ENCODE measurements at places on chromosomes 1 and 21.

- no peak for DNase-seq
These were observed 170.1 kb downstream of the TRIM33 start for GRCh38 chr1:114340892-114341291.

- peak; percentile 79 for DNase-seq
These were observed 623 bp downstream of the CAPN2 start for GRCh38 chr1:223712850-223713474.

DNA sequence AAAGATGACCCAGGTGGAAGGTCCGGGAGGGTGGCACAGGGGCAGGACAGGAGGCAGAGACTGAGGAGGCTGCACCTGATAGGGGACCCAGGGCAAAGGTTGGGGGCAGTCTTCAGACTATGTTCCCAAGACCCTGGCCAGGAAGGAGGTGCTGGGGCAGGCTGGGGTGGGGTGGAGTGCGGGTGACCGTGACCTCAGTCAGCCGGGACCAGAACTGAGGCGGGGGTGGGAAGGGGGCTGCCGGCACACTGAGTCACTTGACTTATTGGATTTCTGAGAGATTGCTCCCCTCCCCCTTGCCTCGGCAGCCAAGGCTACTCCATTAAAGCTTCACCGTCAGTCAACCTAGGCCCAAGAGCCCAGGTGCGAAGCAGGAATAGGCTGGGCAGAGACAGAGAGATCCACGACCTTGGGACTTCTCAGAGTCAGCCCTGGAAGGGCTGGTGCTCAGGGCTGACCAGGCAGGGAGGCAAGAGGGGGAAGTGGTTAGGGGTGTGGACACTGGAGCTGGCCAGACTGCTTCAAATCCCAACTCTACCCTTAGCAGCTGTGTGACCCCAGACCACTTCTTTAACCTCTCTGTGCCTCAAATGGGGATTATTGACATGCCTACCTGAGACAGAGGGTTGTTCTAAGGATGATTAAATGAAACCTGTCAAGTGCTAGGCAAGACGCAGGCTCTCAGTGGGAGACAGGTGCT is 47.9 kb upstream of the LAPTM5 start:
- no peak for DNase-seq

DNA sequence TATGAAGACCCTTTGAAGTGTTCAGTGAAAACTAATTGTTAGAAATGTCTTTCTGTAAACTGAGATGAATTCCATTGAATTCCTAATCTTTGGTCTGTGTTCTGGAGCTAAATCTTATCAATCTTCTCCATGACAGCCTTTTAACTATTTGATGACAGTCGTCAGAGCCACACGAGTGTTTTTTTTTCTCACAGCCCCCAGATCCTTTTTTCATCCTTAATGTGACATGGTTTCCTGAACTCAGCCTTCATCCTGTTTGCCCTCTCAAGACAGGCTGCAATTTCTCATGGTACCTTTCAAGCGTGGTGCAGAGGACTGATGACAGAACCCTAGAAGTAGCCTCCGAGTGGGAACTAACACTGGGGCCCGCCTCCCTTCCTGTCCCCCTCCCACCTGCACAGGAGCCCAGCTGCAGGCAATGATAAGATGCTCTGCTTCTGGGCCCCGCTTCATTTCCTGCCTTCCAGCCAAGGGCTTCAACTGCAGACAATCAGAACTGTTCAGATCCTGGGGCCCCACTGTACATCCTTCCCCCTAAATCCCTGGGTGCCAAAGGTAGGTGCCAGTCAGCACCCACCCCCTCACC is 114.6 kb upstream of the VAV3 start:
- no peak for DNase-seq

DNA sequence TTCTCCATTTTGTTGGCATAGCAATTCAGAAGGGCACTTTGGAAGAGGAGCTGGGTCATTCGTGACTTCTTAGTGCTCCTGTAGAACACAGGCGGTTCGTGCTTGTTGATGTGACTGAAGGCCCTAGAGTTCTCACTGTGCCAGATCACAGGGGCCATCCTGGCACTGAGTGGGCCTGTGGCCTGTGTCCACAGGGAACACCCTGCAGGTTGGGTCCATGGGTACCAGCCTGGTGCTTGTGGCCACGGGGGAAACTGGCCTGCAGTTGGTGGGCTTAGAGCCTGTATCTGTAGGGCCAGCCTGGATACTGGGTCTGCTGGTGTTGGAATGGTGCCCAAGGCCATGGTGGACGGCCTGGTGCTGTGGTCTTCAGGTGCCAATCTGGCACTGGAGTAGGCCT is 9.2 kb downstream of the OR2G3 start:
- DNase-seq: no peak

DNA sequence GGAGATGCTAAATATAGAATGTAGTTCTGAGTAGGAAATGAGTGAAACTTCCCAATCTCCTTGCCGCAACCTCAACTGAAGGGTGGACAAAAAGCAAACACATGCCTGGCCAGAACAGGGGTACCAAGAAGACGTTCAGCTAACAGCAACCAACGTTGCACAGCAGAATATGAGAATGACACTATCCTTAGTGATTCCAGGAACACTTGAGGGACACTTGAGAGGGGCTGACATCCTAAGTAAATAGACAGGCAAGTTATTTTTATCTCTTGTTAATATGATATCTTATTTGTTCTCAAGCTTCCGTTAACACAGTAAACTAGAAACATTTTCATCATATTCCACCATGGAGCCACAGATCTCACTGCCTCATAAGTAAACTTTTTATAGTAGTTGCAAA is 908 bp downstream of the KRTAP19-1 start:
- DNase-seq: no peak

GRCh38 chr1:186465946-186466345 is 5.0 kb upstream of the PDC start:
- no peak for DNase-seq

GRCh38 chr1:5970610-5971273 is 21.5 kb downstream of the NPHP4 start:
- no peak for DNase-seq

GRCh38 chr1:162573136-162573535 is 11.6 kb downstream of the UAP1 start:
- DNase-seq: no peak

DNA sequence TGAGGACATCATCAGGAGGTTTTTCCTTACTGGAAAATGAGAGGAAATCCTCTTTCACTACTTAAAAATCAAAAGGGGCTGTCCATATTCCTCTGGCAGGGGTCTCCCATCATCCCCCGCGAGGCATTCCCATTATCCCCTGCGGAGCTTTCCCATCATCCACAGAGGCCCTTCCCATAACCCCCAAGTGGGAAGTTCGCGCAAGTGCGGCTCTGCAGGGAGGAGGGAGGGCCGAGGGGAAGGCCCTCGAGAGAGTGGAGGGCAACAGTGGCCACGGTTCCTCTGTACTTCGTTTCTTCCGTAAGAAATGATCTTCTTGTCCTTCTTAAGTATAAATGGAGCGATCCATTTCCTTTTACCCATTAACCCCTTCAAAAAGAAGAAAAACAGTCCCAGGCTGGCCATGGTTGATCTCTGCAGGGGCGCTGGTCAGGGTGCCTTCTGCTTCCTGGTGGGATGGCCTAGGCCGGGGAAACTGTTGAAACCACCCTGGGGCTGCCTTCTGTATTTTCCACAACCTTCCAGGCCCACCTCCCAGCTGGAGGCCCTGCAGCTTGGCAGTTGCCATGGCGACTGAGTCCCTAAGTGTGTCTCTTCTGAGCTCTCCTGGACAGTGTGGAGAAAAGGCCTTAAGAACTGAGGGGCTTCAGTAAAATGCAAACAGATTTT is 3.6 kb upstream of the RSPH1 start:
- DNase-seq: peak; percentile 80

DNA sequence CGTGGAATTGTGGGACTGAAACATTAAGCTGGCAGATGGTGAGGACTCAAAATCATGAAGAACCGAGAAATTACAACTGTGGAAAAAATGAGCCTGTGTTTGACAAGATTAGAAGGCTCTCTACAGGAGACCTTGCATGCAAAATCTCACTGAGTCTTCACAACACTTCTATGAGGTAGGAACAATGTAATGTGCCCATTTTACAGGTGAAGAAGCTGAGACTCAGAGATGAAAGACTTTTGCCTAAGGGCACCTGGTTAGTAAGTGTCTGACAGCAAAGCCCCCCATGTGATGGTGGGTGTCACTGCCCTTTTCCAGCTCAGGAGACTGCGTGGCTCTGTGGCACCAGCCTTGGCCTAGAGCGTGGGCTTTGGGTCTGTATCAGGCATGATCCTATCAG is 21.0 kb downstream of the OPRD1 start:
- DNase-seq: no peak

DNA sequence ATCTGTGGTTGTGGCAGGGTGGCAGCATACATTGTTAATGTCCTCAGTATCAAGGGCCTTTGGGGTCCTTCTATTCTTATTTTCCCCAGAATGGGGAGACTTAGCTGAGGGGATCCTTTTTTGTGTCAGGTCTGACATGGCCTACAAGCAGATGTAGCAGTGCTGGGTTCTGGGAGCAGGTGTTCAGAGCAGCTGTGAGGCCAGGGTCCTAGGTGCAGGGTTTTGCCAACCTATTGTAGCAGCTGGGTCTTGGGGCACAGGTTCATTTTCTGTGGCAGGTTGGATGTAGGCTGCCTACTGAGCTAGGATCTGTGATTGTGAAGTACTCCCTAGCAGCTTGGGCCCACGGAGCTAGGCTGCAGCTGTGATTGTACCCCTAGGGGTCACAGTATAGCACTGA is 60.1 kb downstream of the DIPK1A start:
- DNase-seq: no peak

DNA sequence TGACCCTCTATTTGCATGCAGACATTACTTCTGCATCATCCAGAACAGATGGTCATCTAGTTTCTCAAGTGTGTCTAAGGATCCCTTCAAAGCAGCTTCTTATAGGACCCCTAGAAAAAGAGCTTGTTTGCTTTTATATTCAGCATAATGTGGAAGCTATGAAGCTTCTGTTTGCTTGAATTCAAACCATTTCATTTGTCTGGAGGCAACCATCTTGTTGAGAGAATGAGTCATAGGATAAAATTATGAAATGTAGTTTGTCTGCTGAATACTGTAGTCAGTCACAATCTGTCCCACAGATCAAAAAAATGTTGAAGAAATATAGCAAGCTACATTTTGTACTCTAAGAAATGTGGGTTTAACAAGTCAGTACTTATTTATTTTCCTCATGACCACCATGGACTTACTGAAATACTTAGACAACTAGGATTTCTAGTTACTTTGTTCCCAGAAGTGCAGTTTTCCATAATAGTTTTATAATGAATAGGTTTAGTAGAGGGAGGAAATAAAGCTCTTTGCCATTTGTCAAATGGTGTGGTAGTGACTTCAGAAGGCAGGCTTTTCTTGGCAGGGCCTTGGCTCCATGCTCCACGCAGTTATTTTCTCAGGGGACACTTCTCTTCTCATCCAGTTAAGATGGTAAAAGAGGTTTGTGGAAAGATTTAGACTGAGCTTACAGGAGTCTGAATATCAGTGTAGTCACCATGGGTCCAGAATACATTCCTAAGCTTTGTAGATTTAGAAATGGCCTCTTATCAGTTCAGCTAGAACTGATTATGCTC is 74.8 kb upstream of the DEPDC1 start:
- DNase-seq: peak; percentile 14

DNA sequence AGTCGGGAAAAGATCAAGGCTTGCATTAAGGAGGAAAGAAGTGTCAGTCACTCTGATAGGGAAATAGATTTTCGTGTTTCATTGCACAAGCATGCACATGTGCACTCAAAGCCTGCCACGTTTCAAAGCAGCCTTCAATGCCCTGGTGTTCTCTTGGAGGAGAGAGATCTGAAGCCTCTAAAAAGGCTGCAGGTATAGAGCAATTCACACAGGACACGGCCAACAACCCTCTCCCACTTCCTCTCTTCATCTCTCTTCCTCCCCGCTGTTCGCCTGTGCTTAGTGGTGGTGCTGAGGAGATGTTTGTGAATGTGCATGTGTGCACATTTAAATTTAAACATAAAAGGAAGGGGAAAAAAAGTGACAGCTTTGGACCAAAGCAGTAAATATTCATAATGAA is 117.7 kb downstream of the NUF2 start:
- no peak for DNase-seq

DNA sequence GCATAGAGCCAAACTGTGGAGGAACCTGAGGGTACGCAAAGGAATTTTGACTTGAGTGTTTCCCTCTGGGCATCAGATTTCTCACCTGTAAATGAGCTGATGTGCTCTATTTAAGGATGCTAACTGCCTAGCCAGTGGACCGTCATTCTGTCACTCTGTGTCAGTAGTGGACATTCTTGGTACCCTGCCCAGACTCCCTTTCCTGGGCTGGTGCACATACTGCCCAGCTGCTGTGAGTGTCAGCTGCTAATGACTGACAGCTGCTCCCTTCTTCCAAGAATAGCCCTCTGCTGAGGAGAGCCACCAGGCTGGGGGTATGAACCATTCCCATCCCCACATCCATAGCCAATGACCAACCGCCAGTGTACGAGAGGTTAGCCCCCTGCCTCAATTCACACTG is 193.1 kb upstream of the DAB1 start:
- DNase-seq: no peak

DNA sequence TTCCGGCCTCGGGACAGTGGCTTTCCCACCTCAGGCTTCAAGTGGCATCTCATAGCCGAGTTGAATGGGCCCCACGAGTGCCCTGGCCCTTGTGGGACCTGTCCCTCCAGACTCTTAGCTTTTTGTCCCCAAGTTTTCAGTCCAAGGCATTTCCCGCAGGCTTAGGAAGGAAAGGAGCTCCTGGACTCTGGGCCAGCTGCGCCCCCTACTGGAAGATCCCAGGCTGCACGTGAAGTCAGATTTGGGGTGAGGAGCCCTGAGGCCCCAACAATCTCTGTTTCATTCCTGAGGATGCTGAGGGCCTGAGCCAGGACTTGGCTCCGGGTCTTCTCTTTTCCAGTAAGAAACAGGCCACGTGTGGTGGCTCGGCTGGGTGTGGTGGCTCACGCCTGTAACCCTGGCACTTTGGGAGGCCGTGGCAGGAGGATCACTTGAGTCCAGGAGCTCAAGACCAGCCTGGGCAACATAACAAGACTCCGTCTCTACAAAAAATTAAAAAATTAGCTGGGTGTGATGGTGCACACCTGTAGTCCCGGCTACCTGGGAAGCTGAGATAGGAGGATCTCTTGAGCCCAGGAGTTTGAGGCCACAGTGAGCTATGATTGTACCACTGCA is 67.4 kb downstream of the ARHGEF10L start:
- peak; percentile 91 for DNase-seq

GRCh38 chr1:9291914-9292360 is 757 bp upstream of the SPSB1 start:
- DNase-seq: peak; percentile 73

DNA sequence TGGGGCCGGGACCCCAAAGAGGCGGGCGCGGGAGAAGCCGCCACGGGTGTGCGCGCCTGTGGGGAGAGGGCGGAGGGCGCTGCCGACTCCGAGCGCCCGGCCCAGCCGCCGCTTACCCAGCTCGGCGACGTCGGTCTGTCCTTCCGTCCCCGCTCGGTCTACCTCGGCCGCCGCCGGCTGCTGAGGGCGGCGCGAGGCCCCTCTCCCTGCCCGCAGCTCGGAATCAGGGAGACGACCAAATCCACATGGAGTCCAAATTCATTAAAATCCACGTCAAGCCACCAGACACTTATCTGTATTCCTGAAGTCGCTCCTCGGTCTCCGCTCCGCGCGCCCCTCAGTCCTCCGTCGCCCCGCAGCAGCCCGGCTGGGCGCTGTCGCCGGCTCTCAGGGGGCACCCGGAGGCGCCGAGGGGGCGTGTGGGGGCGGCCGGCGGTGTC is 637 bp downstream of the PLXNA2 start:
- no peak for DNase-seq
